GM23248 (cell line): ENCODE measurements at places on chromosomes 7 and 10. TPM values are rescaled to one million over a fixed set of nuclear protein-coding genes. Genes with fewer than 3 reads are reported as not detected.

Gene CPEB3
- 0.63 and 1.1 TPM in 2 replicates for total RNA-seq

Gene STAMBPL1
- total RNA-seq: 22.4 and 23.9 TPM in 2 replicates

Gene OR2F1
- not detected in 2 replicates for total RNA-seq

Gene CLDN3
- total RNA-seq: not detected in 2 replicates

Gene OR13A1
- total RNA-seq: not detected in 2 replicates

Gene NKX2-3
- not detected in 2 replicates for total RNA-seq

Gene CH25H
- 25.2 and 34.9 TPM in 2 replicates for total RNA-seq

Gene WDR86
- 0.25 TPM in 1 of 2 replicates, not detected in the other for total RNA-seq

Gene ASCC1
- total RNA-seq: 21.5 and 25.2 TPM in 2 replicates

Gene RPEL1
- total RNA-seq: not detected in 2 replicates

Gene MRPS24
- 79.3 and 113 TPM in 2 replicates for total RNA-seq

Gene SAMD9L
- total RNA-seq: 11.0 and 17.0 TPM in 2 replicates

Gene GHRHR
- total RNA-seq: not detected in 2 replicates

Gene COL1A2
- 10,930 and 11,288 TPM in 2 replicates for total RNA-seq

Gene TPST1
- 46.0 and 54.1 TPM in 2 replicates for total RNA-seq

Gene ITGB8
- total RNA-seq: 9.9 and 11.9 TPM in 2 replicates

Gene PDK4
- 1.0 and 1.5 TPM in 2 replicates for total RNA-seq

Gene GPR15LG
- not detected in 2 replicates for total RNA-seq

Gene PNLIPRP2
- not detected in 2 replicates for total RNA-seq

Gene CYP2E1
- total RNA-seq: 15.4 TPM in 1 of 2 replicates, not detected in the other

Gene C7orf57
- total RNA-seq: not detected in 2 replicates

Gene CNTNAP2
- total RNA-seq: not detected in 2 replicates
